ENCODE measurements at places on chromosomes 11 and 22. TPM values are rescaled to one million over a fixed set of nuclear protein-coding genes. Genes with fewer than 3 reads are reported as not detected.

Gene COMMD9
- total RNA-seq: 55.4 TPM

- no peak for DNase-seq
- no peak overlapping the region for H3K4me3 ChIP-seq
- no peak overlapping the region for H3K27ac ChIP-seq
- peaks cover 6% of the 10 kb centered on the region for H3K4me1 ChIP-seq
These were observed 1.6 kb upstream of the DDX10 start for GRCh38 chr11:108663154-108663877.

DNA sequence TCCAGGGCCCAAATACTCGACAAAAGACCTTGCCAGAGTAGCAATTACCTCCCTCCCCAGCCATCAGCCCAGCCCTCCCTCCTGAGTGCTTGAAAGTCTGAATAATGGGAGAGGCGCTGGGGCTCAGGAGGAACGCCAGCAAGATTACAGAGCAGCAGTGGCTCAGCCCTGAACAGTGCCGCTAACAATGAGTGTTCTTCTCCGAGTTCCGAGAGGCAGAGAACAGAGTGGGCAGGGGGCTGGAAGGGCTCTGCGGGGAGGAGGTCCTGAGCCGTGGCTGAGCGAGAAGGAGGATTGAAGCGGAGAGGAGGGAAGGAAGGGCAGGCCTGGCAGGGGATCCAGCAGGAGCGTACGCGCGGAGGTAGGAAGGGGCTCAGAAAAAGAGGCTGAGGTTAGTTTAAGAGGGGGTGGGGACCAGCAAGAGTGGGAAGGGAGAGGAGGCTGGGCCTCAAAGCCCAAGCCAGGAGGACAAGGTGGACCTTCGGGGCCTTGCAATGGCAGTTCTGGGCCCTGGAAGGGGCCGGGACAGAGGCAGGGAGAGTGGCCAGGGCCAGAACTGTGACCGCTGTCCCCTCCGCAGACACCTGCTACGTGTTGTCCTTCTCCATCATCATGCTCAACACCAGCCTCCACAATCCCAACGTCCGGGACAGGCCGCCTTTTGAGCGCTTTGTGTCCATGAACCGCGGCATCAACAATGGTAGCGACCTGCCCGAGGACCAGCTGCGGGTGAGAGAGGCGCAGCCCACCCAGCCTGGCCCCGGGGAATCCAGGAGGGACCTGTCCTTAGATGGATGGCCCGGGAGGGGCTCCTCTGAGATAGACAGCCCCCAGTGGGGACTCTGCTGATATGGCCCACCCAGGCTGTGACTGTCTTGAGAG, 20.6 kb downstream of the CYTH4 start:
- H3K27ac ChIP-seq: no peak overlapping the region
- DNase-seq: no peak
- H3K36me3 ChIP-seq: no peaks in the 10 kb centered on the region
- H3K27me3 ChIP-seq: no peaks in the 10 kb centered on the region

- no peak overlapping the region for H3K4me3 ChIP-seq
- H3K36me3 ChIP-seq: no peaks in the 10 kb centered on the region
- no peak overlapping the region for H3K27ac ChIP-seq
- no peak for DNase-seq
- no peaks in the 10 kb centered on the region for H3K4me1 ChIP-seq
These were observed 35.4 kb upstream of the INCENP start for GRCh38 chr11:62088331-62088933.

GRCh38 chr11:90329043-90329442, 106.2 kb upstream of the CHORDC1 start:
- no peak overlapping the region for H3K27ac ChIP-seq
- no peak overlapping the region for H3K4me3 ChIP-seq
- no peaks in the 10 kb centered on the region for H3K4me1 ChIP-seq
- no peaks in the 10 kb centered on the region for H3K27me3 ChIP-seq
- DNase-seq: no peak

DNA sequence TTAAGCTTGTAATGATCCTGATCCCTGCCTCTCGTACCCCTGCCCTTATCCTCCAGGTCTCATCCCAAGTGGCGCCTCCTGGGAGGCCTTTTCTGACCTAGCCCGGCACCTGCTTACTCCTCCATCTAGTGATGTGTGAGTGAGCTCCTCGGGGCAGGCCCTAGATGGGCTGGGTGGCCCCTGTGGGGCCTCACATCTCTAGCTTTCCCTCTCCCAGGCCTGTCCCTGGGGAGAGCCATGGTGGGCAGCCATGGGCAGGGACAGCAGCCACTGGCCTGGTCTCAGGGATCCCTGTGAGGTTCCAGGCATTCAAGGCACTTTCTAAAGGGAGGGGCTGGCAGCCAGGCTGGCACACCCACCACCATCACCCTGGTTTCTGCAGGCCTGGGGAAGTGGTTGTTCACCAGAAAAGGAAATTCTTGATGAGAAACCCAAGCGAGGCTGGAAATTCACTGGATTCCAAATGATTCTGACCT, 27.9 kb downstream of the GNAZ start:
- no peaks in the 10 kb centered on the region for H3K4me1 ChIP-seq
- H3K4me3 ChIP-seq: no peak overlapping the region
- no peaks in the 10 kb centered on the region for H3K27me3 ChIP-seq
- H3K27ac ChIP-seq: no peak overlapping the region
- no peaks in the 10 kb centered on the region for H3K36me3 ChIP-seq
- DNase-seq: no peak

DNA sequence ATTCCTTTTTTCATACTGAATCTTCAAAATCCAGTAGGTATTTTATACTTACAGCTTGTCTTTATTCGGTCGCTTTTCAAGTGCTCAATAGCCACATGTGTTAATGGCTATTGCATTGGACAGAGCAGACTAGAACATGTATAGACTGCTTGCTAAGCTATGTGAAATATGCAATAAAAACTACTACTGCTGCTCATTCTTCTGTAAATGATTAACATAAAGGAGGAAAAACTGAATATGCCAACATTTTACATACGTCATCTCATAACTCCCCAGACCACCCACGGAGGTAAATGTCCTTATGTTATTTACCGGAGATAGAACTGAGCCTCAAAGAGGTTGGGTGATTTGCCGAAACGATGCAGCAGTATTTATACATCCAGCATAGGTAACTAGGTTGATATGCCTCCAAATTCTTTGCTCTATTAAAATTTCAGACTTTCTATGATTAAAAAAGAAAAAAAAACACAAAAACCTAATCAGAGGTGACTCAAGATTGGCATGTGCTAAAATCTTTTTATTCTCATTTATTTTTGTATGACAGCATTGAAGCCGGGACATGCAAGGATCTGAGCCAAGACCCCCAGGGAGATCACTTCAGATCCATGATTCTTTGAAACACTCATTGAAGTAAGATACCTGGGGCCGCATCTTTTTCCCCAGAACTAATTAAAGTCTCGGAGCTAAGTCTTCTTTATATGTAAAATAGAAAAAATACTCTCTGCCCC, 78.5 kb upstream of the OR5AK2 start:
- H3K4me3 ChIP-seq: no peak overlapping the region
- peak overlapping the region; percentile 62 for H3K27ac ChIP-seq
- DNase-seq: peak; percentile 26
- H3K36me3 ChIP-seq: no peaks in the 10 kb centered on the region
- H3K27me3 ChIP-seq: no peaks in the 10 kb centered on the region

Gene GLB1L2
- 3.9 TPM for total RNA-seq

Gene LYVE1
- total RNA-seq: 9.1 TPM

- DNase-seq: peak; percentile 46
- no peaks in the 10 kb centered on the region for H3K36me3 ChIP-seq
- H3K4me3 ChIP-seq: no peak overlapping the region
- H3K27me3 ChIP-seq: peaks cover 9% of the 10 kb centered on the region
- H3K27ac ChIP-seq: no peak overlapping the region
These were observed 5.7 kb upstream of the FBXO3 start for GRCh38 chr11:33779849-33780528.
